ENCODE measurements at places on chromosomes 16 and 17. TPM values are rescaled to one million over a fixed set of nuclear protein-coding genes. Genes with fewer than 3 reads are reported as not detected.
A peak's percentile ranks its signal among the peaks of the same experiment; 100 is the strongest.

Gene MT4
- total RNA-seq, result not detected

Gene SALL1
- total RNA-seq, result not detected

Gene HAP1
- 0.58 TPM for total RNA-seq

Gene CDH3
- total RNA-seq, result 9.6 TPM

Gene TEX19
- not detected for total RNA-seq

Gene PARN
- 31.2 TPM for total RNA-seq

Gene COTL1
- total RNA-seq, result 129 TPM

GRCh38 chr16:50311134-50311528 is 44.8 kb downstream of the ADCY7 start:
- no peak overlapping the region for H3K27ac ChIP-seq
- DNase-seq, result no peak
- no peaks in the 10 kb centered on the region for H3K27me3 ChIP-seq
- H3K4me3 ChIP-seq, result no peak overlapping the region

- no peak overlapping the region for H3K27ac ChIP-seq
- no peaks in the 10 kb centered on the region for H3K4me1 ChIP-seq
- no peak for DNase-seq
- no peak overlapping the region for H3K4me3 ChIP-seq
Measured at GRCh38 chr17:82653651-82654528, 5.6 kb upstream of the WDR45B start.

DNA sequence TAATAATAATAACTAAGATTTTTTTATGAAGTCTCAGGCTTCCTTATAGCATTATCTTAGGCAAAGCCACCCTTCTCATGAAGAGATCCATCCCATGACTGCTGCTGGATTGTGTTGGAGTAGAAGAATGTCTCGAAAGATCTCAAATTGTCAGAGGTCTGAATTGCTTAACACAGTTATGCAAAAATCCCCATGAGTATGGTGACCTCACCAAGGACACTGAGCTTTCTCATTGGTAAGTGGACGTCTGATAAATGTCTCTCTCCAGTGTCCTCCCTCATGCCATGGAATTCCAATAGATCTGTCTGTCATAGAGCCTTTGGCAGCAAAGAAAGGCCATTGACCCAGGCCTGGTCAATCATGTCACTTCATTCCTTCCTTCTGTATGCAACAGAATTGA is 264.5 kb downstream of the CDH11 start:
- no peaks in the 10 kb centered on the region for H3K27me3 ChIP-seq
- H3K4me1 ChIP-seq, result no peaks in the 10 kb centered on the region
- no peak overlapping the region for H3K4me3 ChIP-seq
- H3K27ac ChIP-seq, result no peak overlapping the region
- DNase-seq, result no peak

DNA sequence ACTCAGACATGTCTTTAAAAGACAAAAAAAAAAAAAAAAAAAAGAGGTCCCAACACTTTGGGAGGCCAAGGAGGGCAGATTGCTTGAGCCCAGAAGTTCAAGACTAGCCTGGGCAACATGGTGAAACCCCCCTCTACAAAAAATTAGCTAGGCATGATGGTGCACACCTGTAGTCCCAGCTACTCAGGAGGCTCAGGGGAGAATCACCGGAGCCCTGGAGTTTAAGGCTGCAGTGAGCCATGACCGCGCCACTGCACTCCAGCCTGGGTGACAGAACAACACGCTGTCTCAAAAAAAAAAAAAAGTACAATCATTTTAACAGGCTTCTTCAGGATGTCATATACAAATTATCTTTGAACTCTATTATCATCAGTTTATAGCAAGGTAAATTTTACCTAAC is 22.0 kb downstream of the C16orf87 start:
- no peak overlapping the region for H3K27ac ChIP-seq
- H3K4me3 ChIP-seq, result no peak overlapping the region
- no peaks in the 10 kb centered on the region for H3K27me3 ChIP-seq
- no peaks in the 10 kb centered on the region for H3K36me3 ChIP-seq
- H3K4me1 ChIP-seq, result no peaks in the 10 kb centered on the region

DNA sequence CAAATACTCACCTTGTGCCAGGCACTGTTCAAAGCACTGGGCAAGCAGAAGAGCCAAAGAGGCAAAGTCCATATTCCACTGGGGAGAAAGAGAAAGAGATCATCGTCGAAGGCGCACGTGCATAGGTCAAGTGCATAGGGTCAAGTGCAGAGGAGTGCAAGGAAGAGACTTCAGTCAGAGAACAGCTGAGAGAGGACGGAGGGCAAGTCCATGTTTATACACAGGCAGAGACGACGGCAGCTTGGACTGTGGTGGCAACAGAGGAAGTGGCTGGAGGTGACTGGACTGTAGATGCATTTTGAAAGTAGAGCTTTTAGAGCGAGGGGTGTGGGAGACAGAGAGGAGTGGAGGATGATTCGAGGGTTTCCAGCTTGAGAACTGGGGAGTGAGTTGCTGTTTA is 74.7 kb upstream of the SDK2 start:
- no peaks in the 10 kb centered on the region for H3K36me3 ChIP-seq
- H3K27ac ChIP-seq, result no peak overlapping the region

GRCh38 chr16:13931845-13932244 is 11.9 kb downstream of the ERCC4 start:
- no peaks in the 10 kb centered on the region for H3K4me1 ChIP-seq
- no peaks in the 10 kb centered on the region for H3K27me3 ChIP-seq
- no peak for DNase-seq
- H3K4me3 ChIP-seq, result no peak overlapping the region
- H3K27ac ChIP-seq, result no peak overlapping the region

GRCh38 chr17:21149621-21150020 is 22.9 kb downstream of the DHRS7B start:
- no peak overlapping the region for H3K27ac ChIP-seq
- DNase-seq, result no peak
- H3K36me3 ChIP-seq, result no peaks in the 10 kb centered on the region
- no peaks in the 10 kb centered on the region for H3K4me1 ChIP-seq

GRCh38 chr16:23597003-23597756 is 1.1 kb upstream of the NDUFAB1 start:
- no peak overlapping the region for H3K4me3 ChIP-seq
- H3K27ac ChIP-seq, result no peak overlapping the region
- peaks cover 12% of the 10 kb centered on the region for H3K4me1 ChIP-seq
- peaks cover 21% of the 10 kb centered on the region for H3K36me3 ChIP-seq
- no peaks in the 10 kb centered on the region for H3K27me3 ChIP-seq

DNA sequence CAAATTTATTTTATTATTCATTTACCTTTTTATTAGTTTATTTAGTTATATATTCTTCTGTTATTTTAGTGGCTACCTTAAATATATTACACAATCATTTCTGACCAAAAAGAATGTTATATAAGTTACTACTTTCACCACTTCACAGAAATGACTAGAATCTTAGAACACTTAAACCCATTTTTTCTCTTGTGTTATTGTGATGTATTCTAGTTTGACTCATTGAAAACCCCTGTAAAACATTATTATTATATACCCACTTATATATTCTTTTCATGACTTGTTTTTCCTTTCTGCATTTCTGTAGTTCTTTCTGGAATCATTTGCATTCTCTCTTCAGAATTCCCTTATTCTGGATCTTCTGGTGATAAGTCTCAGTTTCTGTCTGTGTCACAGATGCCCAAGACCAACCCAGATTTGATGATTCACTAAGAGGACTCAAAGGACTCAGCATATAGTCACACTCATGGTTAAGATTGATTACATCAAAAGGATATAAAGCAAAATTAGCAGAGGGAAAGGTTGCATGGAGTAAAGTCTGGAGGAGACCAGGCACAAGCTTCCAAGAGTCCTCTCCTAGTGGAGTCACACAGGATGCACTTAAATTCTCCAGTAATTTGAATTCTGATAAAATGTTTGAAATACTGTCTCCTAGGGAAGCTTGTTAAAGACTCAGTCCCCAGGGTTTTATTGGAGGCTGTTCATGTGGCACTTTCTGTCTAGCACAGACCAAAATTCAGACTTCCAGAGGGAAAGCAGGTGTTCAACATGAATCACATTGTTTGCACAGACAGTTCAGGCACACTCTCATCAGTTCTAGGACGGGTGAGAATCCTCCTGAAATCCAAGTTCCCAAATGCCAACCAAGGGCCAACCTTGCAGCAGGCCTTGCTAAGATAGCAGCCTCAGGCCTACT is 7.7 kb downstream of the GINS3 start:
- no peaks in the 10 kb centered on the region for H3K36me3 ChIP-seq
- H3K27ac ChIP-seq, result no peak overlapping the region
- no peaks in the 10 kb centered on the region for H3K27me3 ChIP-seq
- H3K4me1 ChIP-seq, result no peaks in the 10 kb centered on the region
- DNase-seq, result no peak

GRCh38 chr16:24191876-24192402 is 64.2 kb upstream of the CACNG3 start:
- H3K4me1 ChIP-seq, result no peaks in the 10 kb centered on the region
- no peak overlapping the region for H3K27ac ChIP-seq
- H3K27me3 ChIP-seq, result no peaks in the 10 kb centered on the region
- H3K4me3 ChIP-seq, result no peak overlapping the region
- no peaks in the 10 kb centered on the region for H3K36me3 ChIP-seq

- no peak overlapping the region for H3K27ac ChIP-seq
- H3K4me3 ChIP-seq, result no peak overlapping the region
- no peaks in the 10 kb centered on the region for H3K36me3 ChIP-seq
- DNase-seq, result no peak
- no peaks in the 10 kb centered on the region for H3K27me3 ChIP-seq
Measured at GRCh38 chr16:85282842-85283241, 170.6 kb upstream of the CIBAR2 start.

DNA sequence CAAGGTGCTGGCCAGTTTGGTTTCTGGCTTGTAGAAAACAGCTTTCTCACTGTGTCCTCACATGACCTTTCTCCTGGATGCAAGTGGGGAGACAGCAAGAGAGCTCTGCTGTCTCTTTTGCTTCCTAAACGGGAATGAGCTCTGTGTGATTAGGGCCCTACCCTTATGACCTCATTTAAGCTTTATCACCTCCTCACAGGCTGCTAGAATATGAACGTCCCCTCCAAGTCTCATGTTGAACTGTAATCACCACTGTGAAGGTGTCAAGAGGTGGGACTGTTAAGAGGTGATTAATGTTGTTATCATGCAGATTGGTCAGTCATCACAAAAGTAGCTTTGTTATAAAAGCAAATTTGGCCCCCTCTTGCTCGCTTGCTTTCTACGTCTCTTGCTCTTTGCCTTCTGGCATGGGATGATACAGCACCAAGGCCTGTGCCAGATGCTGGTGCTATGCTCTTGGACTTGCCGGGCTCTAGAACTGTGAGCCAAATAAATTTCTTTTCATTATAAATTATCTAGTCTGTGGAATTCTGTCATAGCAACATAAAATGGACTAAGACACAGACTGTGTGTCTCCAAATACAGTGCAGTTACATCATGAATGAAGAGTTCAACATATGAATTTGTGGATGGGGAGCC is 14.8 kb upstream of the POLR3E start:
- no peak overlapping the region for H3K4me3 ChIP-seq
- no peak overlapping the region for H3K27ac ChIP-seq
- H3K27me3 ChIP-seq, result no peaks in the 10 kb centered on the region
- DNase-seq, result no peak
- H3K36me3 ChIP-seq, result peaks cover 84% of the 10 kb centered on the region

GRCh38 chr17:56876766-56877179 is 37.1 kb downstream of the TRIM25 start:
- H3K27me3 ChIP-seq, result no peaks in the 10 kb centered on the region
- H3K36me3 ChIP-seq, result no peaks in the 10 kb centered on the region
- no peaks in the 10 kb centered on the region for H3K4me1 ChIP-seq
- H3K4me3 ChIP-seq, result no peak overlapping the region
- no peak overlapping the region for H3K27ac ChIP-seq
- no peak for DNase-seq

DNA sequence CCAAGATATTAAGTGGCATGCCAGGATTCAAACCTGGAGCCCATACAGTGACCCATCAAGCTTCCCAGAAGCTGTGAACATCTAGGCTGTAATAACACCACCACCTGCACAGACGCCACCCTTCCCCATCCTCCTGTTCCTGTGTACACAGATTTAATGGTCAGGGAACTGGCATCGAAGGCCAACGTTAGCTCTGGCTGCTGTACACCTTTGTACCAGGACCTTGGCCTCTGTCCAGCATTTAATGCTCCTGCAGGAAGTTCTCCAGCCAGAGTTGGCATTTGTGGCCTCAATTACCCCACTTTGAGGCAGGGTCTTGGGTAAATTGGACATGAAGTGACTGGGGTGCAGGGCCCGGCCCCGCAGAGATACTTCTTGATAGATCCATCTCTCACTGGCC is 49.3 kb downstream of the SCNN1B start:
- H3K4me1 ChIP-seq, result no peaks in the 10 kb centered on the region
- no peak overlapping the region for H3K4me3 ChIP-seq
- DNase-seq, result peak; percentile 34
- H3K27me3 ChIP-seq, result no peaks in the 10 kb centered on the region
- no peaks in the 10 kb centered on the region for H3K36me3 ChIP-seq
- H3K27ac ChIP-seq, result no peak overlapping the region

DNA sequence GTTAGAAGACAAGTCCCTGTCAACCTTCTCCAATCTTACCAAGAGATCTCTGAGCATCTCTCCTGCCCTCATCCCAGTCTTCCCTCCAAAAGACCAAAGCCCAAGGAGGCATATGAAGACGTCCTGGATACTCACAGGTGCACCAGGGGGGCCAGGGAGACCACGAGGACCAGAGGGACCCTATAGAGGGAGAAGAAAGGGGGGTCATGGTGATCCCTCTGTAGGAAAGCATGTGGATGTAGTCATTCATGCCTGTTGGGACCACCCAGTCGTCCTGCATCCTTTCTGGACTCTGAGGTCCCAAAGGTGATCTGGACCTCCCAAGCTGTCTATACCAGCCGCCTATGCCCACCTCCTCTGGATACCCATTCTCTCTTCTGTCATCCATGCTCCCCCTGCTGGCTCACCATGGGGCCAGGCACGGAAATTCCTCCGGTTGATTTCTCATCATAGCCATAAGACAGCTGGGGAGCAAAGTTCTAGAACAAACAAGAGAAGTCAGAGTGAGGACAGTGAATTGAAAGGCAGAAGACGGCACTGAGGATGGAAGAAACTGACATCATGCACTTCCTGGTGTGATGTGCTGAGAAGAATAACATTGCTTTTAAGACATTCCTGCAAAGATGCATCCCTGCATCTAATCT is 3.3 kb downstream of the COL1A1 start:
- H3K36me3 ChIP-seq, result peaks cover 46% of the 10 kb centered on the region
- peaks cover 18% of the 10 kb centered on the region for H3K4me1 ChIP-seq
- H3K27ac ChIP-seq, result no peak overlapping the region
- H3K4me3 ChIP-seq, result no peak overlapping the region
- peaks cover 13% of the 10 kb centered on the region for H3K27me3 ChIP-seq

GRCh38 chr17:73404246-73404645 is 92.4 kb upstream of the CDC42EP4 start:
- H3K27me3 ChIP-seq, result no peaks in the 10 kb centered on the region
- no peak for DNase-seq
- H3K4me1 ChIP-seq, result no peaks in the 10 kb centered on the region

- no peaks in the 10 kb centered on the region for H3K36me3 ChIP-seq
- DNase-seq, result no peak
- H3K4me3 ChIP-seq, result no peak overlapping the region
- peaks cover 4% of the 10 kb centered on the region for H3K4me1 ChIP-seq
- H3K27ac ChIP-seq, result no peak overlapping the region
- peaks cover 45% of the 10 kb centered on the region for H3K27me3 ChIP-seq
Measured at GRCh38 chr16:1107731-1108130, 11.7 kb upstream of the C1QTNF8 start.
